Fibroblast of skin of right biceps (primary cell): ENCODE measurements at places on chromosomes 11 and 22.

DNA sequence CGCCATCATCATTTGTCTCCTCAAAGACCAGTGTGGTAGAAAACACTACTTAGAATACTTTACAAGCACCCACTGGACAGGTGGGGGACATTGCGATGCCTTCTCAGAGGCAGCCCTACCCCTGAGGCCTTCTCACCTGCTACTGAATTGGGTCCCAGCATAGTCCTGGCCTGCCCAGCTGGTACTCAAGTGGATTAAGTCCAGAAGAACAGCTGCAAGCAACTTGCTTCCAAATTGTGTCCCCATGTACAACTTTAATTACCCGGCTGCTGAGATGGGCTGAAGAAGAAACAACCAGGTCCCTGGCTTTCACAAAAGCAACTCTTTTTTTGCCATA, 12.3 kb downstream of the ABTB2 start:
- no peak for DNase-seq

GRCh38 chr22:30782613-30783012, 87.9 kb downstream of the OSBP2 start:
- no peak for DNase-seq

DNA sequence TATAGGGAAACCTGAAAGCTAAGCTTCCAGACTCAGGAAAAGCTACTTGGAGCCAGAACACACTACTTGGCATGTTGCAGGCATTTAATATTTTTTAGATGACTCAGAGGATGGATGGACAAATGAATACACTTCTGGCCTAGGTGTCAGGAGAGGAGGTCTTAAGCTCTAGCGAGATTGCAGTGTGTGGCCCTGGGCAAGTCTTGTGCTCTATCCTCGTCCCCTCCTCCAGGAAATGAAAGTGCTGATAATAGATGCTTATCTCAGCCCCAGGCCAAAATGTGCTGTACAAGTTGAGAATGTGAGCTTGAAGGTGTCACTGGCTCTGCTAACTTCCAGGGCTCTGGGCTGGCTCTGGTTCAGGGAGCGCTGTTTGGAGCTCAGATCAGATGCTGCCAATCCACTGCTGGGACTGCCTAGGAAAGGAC, 136.3 kb downstream of the PKNOX2 start:
- peak; percentile 75 for DNase-seq

DNA sequence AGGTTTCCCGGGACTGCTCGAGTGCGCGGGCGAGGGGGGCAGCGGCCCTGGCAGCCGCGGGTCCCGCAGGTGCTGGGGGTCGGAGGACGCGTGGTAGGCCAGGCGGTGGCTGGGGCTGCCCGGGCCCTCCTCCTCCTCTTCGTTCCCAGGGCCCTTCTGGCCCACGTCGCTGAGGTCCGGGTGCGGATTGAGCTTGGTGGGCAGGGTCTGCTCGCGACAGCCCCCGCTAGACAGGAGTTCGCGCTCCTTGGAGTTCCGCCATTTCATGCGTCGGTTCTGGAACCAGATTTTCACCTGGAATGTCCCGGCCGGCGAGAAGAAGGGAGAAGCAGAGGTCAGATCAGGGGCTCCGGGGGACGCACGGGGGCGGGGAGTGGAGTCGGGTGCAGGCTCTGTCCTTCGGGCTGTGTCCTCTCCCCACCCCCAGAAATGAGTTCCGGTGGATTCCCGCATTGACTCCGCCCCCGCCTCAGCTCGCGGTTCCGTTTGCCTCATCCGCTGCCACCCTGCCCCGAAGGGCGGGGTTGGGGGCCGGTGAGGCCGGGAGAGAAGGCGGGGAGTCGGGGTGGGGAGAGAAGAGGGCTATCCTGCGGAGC, 3.9 kb downstream of the DBX1 start:
- no peak for DNase-seq

GRCh38 chr11:134815404-134815803, 403.4 kb upstream of the B3GAT1 start:
- no peak for DNase-seq

GRCh38 chr22:22884010-22884887, 3.4 kb upstream of the IGLL5 start:
- DNase-seq: peak; percentile 29

DNA sequence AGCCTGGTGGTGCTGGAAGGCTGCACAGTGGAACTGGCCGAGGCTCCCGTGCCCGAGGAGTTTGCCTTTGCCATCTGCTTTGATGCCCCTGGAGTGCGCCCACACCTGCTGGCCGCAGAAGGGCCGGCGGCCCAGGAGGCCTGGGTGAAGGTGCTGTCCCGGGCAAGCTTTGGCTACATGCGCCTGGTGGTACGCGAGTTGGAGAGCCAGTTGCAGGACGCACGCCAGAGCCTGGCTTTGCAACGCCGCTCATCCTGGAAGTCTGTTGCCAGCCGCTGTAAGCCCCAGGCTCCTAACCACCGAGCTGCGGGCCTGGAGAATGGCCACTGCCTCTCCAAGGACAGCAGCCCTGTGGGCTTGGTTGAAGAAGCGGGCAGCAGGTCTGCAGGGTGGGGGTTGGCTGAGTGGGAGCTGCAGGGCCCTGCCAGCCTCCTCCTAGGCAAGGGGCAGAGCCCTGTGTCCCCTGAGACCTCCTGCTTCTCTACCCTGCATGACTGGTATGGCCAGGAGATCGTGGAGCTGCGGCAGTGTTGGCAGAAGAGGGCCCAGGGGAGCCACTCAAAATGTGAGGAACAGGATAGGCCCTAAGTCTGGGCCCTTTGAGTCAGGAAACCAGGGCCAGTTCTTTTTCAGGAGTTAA, 1.9 kb upstream of the SMDT1 start:
- DNase-seq: no peak

DNA sequence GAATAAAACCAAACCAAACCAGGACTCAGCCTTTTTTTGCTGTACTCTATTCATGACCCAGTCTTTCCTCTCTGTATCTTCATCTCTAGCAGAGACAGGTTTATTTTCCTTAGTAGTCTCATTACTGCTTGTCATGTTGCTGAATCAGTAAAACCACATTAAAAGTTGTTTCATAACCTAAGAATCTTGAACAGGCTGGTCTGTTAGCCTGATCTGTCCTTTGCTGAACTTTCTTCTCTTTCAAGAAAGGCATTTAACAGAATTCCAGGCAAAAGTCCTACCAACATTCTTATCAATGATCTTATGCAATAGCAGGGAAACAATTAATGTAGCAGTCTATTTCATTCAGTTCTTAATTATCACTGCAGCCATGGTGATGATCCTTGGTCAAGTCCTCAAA, 197.7 kb downstream of the CASP12 start:
- DNase-seq: peak; percentile 80

DNA sequence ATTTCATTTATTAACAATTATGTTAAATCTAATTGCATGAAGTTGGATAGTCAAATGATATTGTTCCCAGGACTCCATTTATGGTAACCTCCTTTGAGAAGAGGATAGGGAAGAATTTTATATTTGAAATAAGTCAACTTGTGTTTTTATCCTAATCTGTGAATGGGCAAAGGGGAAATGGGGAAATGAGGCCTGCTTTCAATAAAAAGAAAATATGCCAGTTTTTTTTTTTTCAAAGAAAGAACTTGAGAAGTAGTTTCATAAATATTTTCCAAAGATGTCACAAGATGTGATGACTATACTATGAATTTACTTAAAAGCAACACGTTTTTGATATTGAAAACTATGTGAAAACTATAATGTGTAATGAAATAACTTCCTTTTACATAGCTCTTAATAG, 201.8 kb downstream of the TMEM135 start:
- DNase-seq: no peak

- peak; percentile 68 for DNase-seq
Observed at GRCh38 chr11:86575208-86575855, 97.1 kb downstream of the ME3 start.

GRCh38 chr11:14544611-14545010, 24.4 kb upstream of the PSMA1 start:
- peak; percentile 30 for DNase-seq

DNA sequence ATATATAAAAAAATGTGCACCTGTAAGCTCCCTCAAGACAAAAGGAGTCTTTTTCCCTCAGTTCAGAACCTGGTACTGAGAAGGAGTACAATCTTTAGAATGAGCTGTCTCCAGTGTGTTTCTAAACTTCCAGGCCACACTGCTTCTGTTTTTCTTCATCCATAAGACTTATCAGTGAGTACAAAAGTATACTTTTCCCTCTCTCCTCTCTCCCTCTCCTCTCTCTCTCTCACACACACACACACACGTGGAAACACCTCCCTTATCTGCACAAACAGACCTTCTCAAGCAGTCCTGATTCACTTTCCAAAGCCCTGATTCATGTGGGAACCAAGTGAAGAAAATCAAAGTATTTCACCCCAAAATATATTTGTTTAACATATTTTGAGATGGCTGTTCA, 220.7 kb upstream of the UBASH3B start:
- DNase-seq: no peak

GRCh38 chr11:46335890-46336562, 11.2 kb upstream of the DGKZ start:
- DNase-seq: no peak

DNA sequence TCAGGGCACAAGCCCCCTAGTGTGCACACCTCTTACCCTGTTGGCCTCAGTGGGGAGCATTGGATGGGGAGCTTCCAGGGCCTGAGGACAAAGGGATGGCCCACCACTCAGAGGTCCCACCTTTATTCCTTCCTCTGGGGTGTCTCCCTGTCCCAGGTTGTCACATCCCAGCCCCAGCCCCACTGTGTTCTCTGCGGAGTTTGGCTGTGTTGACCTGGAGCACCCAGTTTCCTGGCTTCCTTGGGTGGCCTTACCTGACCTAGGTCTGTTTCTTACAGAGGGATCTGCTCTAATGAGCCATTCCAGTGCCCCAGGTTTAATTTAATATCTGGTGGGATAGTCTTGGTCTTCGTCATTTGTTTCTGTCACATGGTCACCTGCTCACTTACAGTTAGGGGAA, 38.8 kb upstream of the HORMAD2 start:
- no peak for DNase-seq

DNA sequence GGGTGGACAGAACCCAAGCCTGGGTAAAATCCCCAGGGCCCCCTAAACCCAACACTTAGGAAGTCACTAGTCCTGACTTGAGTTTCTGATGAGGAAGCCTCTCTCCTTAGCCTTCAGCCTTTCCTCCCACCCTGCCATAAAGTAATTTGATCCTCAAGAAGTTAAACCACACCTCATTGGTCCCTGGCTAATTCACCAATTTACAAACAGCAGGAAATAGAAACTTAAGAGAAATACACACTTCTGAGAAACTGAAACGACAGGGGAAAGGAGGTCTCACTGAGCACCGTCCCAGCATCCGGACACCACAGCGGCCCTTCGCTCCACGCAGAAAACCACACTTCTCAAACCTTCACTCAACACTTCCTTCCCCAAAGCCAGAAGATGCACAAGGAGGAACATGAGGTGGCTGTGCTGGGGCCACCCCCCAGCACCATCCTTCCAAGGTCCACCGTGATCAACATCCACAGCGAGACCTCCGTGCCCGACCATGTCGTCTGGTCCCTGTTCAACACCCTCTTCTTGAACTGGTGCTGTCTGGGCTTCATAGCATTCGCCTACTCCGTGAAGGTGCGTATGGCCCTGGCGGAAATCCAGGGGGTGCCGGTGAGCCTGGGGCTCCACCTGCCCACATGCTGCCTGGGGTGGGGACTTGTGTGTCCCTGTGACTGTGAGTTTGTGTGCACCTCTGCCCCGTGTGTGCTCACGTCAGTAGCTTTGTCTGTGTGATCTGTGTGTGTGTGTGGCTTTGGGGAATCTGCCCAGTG, at the start of gene IFITM1:
IFITM1 (plus strand) TSS at position 254 of the 767 bp plus-strand sequence; CDS start at position 385, 131 bp downstream.
- peak; percentile 79 for DNase-seq

DNA sequence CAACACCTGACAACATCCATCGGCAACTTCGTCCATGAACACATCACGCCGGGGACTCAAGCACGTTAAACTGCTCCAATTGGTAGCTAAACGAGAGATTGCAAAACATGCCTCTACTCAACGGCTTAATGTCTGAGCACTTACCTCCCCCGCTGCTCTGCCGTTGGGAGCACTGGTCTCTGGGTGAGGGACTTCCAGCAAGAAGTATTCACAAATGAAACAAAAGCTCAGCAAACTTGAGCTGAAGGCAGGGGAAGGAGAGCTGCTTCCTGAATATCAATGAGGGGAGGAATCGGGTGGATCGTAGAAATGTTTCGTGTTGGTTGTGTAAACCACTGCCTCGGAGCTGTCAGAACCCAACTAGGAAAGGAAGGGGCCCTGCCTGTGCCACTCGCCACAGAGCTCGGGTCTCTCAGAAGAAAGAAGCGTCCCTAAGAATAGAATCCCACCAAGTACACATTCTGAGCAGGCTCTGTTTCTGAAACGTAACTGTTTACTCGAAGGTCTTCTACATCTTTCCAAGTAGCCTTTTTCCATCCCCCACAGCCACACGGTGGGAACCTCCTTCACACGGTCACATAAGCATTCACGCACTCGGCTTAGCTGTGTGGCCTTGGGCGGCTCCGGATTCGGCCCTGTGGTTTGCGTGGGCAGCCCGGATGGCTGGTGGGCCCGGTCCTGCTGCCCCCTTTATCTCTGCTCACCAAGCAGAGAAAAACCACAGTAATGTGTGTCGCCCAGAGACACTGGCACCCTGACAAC, at the start of gene MLC1:
MLC1 (minus strand) TSS at position 216 of the 762 bp plus-strand sequence. CDS start 524 bp downstream, outside the sequence.
- DNase-seq: no peak

- no peak for DNase-seq
Observed at GRCh38 chr11:84091212-84091986, 805.2 kb upstream of the CCDC90B start.

DNA sequence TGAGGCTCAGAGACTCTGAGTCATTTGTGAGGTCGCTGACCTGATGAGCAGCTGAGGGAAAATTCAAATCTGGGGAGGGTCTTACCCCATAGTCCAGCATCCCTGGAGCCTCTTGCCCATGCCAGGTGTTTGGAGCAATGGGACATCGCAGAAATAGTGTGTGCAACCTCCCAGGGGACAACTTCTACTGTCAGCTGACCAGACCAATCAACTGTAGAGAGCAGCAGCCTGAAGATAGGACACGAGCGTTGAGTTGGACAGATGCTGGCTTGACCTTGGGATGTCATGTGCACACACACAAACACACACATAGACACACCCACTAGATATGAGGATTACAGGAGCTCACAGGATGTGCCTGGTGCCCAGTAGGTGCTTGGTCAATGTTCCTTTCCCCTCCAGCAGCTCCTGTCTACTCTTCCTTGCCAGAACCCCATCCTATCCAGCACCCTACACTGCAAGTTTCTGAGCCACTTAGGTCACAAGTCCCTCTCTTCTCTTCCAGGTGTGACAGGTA, 59.1 kb upstream of the MPEG1 start:
- DNase-seq: no peak

DNA sequence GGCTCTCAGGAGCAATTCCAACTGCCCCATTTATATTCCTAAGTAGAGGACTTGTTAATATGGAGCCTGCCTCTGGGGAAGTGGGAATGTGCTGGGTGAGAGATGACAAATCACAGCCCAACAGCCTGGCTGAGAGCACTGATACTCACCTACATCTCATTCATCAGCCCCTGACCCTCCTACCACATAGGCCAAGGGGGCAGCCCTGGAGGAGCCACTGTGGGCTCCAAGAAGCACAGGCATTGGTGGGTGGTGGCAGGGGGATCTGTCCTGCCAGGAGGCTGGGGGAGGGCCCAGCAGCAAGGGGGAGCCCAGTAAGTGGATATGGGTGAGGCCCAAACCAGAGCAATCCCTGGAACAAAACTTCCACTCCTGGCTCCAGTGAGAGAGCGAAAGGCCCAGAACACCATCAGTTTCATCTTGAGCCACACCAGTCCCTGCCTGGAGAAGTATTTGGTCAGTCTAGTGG, 79.7 kb downstream of the BUD13 start:
- no peak for DNase-seq
